ENCODE measurements at places on chromosomes 2 and 18. TPM values are rescaled to one million over a fixed set of nuclear protein-coding genes. Genes with fewer than 3 reads are reported as not detected.

DNA sequence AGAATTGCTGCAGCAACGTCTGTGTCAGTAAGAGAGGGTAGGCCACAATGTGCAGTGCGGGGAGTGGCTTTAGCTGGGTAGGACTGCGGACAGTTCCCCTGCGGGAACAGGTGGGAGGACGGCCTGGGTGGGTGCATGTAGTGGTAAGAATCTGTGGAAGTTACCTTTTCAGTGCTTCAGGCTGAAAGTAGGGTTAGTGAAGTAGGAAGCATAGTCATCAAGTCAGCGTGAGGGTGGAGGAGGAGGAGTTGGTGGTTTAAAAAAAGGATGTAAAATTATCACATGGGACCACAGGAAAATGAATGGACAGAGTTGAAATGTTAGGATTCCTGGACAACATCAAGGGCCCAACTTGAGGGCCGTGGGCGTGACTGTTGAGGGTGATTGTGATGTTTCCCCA is 13.2 kb downstream of the CEP192 start:
- DNase-seq, result no peak

Gene DSC1
- 0.04 TPM for total RNA-seq

- DNase-seq, result no peak
Observed at GRCh38 chr18:51527826-51528225, 330.3 kb upstream of the MEX3C start.

DNA sequence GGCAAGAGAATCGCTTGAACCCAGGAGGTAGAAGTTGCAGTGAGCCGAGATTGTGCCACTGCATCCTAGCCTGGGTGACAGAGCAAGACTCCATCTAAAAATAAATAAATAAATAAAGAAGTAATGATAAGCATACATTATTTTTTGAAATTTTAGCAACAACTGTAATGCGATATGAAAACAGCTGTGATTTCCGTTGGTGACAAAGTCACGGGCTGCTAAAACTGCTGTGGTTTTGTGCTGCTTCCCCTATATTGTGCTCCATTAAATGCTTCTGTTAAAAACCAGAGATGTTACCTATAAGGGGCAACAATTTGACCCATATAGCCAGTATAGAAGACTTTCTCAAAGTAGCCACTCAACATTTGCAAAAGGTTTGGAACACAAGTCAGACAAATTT is 8.3 kb downstream of the TRIM54 start:
- DNase-seq, result no peak

DNA sequence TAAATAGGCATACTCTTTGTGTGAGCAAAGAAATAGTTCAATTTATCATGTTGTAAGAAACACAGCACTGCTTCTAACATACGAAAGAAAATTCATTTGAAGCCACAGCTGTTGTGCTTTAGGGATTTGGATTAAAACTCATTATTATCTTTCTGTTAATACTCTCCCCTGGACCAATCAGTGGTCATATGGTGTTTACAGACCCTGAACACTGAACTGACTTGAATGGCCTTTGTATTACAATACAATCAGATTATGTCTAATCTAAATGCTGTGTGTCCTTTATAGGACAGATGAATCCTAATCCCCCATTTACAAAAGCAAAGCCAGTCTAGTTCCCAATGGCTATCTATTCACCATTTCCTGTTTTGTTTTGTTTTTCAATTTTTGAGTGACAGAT is 36.5 kb downstream of the ZNF385B start:
- no peak for DNase-seq

DNA sequence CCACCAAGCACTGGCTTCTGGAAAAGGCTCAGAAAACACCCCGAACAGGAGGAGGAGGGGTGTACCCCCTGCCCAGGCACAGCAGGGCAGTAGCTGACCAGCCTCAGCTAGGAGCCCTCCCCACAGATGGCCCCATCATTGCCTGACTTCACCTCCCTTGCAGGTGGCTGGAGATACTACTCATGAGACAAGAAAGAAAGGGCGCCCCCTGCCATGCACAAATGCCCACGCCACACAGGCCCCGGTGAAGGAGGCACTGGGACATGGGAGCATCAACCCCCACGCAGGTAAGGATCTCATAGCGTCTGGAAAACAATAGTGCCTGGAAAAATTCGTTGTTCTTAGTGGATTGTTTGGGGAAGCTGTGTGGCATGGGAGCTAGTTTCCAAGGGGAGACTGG is 240.6 kb downstream of the TFCP2L1 start:
- DNase-seq, result peak; percentile 82

GRCh38 chr2:60100034-60100433 is 453.4 kb downstream of the BCL11A start:
- DNase-seq, result no peak

DNA sequence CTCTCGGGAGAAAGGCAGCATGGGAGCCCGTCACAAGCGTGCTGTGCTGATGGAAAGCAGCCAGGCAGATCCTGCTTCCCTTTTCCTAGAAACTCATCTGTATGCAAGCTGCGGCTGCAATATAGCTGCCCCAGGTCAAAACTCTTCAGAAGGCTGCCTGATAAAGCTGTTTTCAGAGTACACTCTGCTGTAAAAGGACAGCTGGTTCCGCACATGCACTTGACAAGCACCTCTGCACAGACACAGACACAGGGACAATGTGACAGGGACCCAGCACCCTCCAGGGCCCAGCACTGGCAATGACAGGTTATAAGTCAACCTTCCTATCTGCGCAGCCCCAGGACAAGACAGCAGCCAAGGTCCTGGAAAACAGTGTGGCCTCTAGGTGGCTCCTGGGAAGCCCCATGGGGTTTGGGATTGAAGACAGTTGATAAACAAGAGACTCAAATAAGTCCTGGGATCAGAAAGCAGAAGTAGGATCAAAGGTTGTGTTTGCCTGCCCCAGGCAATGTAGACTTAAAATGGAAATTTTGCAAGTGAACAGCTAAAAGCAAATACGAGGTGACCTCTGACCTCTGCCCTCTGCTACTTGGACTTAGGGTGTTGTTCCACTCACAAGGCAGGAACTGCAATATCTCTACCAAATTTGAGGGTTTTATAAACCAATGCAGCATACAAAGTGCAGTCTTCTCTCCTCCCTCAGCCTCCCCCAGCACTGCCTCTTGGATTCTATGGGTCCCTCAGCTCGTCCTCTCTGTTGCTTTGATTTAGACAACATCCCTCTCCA is 16.9 kb downstream of the SLC66A2 start:
- DNase-seq, result no peak

- DNase-seq, result no peak
Observed at GRCh38 chr2:217901835-217902378, 100.9 kb downstream of the TNS1 start.

- DNase-seq, result peak; percentile 52
Observed at GRCh38 chr2:118714118-118714517, 133.3 kb downstream of the EN1 start.

Gene ALKAL2
- 2.6 TPM for total RNA-seq

DNA sequence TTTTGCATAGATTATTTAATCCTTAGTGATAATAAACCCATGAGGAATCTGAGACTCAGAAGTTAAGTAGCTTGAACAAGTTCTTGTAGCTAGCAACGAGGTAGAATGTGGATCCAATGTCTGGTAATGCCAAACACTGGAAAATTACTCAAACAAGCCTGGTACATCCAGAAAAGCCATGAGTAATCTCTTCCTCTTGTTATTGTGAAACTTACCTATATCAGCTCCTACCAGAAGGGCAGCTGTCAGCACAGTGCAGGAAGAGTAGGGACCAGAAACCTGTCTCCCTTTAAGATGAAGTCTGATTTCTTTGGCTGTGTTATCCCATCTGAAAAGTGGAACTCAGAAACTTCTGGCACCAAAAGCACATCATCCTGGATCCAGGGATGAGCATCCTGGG is 7.7 kb upstream of the SERPINB8 start:
- no peak for DNase-seq

DNA sequence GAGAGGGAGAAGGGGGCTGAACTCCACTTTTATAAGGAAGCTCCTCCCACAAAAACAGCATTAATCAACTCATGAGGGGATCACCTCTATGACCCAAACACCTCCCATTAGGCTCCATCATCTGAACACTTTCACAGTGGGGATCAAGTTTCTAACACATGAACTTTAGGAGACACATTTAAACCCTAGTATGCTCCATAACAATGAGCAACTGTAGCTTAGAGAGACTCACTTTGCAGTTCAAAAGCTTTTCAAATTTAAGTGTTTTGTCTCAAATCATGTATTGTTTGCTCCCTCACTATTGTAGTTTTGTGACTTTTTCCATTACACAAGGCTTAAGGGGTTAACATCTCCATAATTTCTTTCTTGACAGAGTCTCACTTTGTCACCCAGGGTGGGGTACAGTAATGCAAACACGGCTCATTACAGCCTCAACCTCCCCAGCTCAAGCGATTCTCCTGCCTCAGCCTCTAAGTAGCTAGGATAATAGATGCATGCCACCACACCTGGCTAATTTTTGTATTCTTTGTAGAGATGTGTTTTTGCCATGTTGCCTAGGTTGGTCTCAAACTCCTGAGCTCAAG is 352.7 kb upstream of the CDH20 start:
- no peak for DNase-seq

Gene DES
- total RNA-seq, result 18.8 TPM

GRCh38 chr2:208228476-208228875 is 26.4 kb downstream of the IDH1 start:
- no peak for DNase-seq

- DNase-seq, result peak; percentile 67
Observed at GRCh38 chr2:236107536-236107935, 60.6 kb downstream of the GBX2 start.

DNA sequence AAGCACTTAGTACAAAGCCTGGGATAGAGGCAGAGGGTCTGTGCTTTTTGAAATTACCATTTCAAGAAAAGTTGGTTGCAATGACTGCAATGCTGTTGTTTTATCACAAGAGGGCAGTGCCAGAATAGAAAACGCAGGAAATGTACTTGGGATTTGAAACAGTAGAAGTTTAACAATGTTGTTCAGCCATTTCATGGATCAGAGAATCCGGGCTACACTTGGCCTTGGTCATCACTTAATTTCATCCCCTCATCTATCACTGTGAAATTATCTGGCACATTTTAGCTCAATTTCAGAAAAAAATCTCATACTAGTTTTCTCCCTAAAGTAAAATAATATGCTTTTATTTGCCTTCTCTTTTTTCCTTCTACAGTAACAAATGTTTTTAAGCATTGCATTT is 70.8 kb downstream of the RAPGEF4 start:
- peak; percentile 37 for DNase-seq

Gene ITSN2
- total RNA-seq, result 10.3 TPM

DNA sequence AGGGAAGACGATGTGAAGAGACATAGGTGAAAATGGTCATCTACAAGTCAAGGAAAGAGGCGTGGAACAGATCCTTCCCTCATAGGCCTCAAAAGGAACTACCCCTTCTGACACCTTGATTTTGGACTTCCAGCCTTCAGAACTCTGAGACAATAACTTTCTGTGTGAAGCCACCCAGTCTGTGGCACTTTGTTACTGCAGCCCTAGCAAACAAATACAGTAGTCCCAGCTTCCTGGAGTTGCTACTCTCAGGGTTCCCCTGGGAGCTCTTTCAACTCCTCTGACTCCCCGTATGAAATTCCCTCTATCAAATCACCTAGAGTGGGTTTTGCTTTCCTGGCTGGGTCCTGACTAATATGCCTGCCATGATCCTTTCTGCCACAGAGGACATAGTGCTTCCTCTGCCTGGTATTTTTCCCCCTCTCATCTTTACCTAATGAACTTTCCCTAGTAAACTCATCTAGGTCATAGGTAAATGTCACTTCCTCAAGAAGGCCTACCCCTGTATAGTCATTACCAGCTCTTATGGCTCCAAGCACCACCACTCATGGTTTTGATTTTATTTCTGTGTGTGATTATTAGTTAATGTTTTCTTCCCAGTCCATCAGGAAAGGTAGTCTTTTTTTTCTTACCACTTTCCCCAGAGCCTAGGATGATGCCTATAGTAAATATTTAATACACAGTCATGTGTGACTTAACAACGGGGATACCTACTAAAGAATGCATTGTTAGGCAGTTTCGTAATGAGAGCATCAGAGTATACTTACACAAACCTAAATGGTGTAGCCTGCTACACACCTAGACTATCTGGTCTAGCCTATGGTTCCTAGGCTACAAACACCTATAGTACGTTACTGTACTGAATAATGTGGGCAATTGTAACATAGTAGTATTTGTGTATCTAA is 111.5 kb upstream of the LGALSL start:
- DNase-seq, result no peak

GRCh38 chr2:233360771-233361176 is 6.5 kb downstream of the DGKD start:
- DNase-seq, result no peak

Gene CFAP221
- 0.37 TPM for total RNA-seq

GRCh38 chr2:234950730-234951663 is 820 bp upstream of the SH3BP4 start:
- DNase-seq, result peak; percentile 72

DNA sequence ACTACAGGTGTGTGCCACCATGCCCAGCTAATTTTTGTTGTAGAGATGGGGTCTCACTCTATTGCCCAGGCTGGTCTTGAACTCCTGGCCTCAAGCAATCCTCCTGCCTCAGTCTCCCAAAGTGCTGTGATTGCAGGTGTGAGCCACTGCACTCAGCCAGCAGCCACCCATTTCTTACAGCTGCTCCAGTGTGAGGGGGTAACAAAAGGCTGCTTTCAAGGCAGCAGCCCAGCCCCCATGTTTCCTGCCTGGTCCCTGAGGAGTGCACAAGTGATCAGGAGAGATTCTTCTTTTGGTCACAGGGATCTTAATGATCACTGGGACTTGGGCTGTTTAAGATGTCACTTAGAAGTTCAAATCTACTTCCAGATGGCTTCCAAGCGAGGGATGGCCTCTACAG is 15.2 kb upstream of the CXCR4 start:
- no peak for DNase-seq

DNA sequence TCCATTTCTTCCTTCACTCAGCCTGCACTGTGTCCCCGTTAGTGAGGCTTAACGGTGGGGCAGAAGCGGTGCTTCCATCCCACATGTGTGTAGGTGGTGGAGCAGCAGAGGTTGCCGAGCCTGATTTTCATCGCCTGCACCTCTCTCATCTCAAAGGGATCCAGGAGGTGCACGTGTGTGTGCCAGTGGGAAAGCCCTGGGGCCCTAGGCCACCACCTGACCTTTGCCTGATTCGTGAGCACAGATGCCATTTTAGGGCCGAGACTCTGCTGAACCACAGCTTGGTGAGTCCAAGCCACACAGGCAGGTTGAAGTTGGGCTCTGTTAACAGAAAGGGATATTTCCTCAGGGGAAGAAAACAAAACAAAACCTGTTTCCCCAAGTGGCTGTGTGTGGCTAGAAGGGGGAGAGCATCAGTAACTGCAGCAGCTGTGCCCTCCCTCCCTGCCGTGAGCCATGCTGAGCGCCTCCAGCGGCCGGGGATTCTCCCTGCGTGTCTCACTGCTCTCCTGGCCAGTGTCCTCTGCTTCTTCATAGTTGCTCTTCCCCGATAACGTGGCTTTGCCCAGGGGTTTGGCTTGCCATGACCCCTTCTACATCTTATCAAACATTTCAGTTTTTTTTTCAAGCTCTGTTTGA is 81.5 kb downstream of the MAPRE2 start:
- peak; percentile 66 for DNase-seq

GRCh38 chr18:23842305-23842704 is 153.1 kb downstream of the LAMA3 start:
- DNase-seq, result no peak

Gene TSHZ1
- total RNA-seq, result 8.2 TPM

GRCh38 chr2:26212011-26212410 is 32.4 kb downstream of the HADHA start:
- no peak for DNase-seq
